Stimulated activated CD8-positive, alpha-beta memory T cell treated with anti-CD3 and anti-CD28 coated beads, Interleukin-7, amount 100 ng/mL, for 1 hour (primary cell): ENCODE measurements at places on chromosomes 11 and 22.

- DNase-seq: no peak
Measured at GRCh38 chr11:60077216-60077817, 11.1 kb upstream of the MS4A2 start.

DNA sequence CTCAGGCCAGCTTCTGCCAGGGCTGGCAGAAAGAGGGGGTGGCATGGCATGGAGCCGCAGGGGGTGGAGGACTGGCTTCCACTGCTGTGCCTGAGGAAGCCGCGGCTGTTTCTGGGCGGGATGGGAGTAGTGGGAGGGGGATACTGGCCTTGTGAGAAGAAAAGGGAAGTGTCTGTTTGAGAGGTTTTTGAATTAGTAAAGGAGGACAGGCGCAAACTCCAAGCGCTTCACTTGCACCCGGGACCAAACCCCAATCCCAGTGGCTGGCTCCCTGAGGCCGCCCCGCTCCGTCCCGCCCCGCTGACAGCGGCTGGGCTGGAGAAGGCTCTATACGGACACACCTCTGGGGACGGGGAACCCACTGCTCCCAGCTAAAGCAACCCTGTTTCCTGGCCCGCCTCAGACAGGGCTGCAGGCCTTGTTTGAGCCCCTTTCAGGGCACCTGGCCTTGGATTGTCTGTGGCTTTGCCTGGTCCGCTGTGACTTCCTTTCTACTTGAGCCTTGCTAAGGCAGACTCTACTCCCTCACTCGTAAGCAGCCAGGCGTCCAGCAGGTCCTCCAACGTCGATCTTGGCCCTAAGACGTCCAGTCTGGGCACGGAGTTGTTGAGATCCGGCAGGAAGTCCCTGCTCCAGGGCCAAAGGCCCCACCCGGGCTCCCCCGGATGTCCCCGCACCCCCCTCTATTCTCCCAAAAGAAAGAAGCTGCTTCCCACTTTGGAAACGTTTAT is 2.2 kb downstream of the APOA1 start:
- no peak for DNase-seq

DNA sequence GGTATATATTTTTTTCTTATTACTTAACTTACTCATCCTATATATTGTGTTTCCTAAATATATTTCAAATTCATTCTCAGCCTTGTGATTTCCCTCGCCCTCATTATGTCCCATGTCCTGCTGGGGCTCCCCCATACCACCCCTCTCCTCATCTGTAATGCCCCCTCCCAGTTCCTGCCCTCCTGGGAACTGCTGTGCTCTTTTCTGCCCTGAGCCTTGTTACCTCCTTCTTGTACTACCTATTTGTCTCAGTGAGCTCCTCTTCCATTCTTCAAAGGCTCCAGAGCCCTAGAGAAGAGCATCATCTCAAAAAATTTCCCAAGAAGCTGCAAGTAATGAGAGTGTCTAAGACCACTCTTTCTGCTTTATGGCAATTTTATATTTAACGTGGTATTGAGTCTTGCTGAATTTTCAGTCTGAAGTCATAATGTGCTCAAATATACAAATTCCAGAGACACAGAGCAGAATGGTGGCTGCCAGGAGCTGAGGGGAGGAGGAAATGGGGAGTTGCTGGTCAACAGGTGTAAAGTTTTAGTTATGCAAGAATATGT is 66.5 kb upstream of the TOP3B start:
- no peak for DNase-seq

DNA sequence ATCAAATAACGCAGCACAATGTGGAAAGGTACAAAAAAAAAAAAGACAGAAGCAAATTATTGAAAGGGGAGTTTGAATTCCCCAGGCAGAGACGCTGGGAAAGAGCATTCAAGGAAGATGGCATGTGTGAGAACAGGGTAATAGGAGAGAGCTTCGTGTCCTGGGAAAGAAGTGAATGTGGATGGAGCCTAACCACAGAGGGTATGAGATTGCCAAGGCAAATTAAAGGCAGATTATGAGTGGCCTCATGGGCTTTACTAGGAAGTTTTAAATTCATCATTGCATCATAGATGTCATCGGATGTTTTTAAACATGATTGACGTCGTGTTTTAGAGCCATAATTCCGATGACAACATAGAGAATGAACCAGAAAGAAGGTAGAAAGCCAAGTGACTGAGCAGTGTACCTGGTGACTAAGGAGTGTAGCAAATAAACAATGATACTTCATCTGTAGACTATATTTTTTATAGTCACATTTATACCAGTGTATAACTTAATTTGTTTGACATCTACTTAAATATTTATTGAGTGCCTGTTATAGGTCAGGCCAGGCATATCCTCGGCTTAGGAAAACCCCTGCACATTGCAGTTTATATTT is 151.4 kb downstream of the MSANTD4 start:
- DNase-seq: no peak

- no peak for DNase-seq
Measured at GRCh38 chr11:102260241-102260640, 57.0 kb upstream of the BIRC3 start.

- no peak for DNase-seq
Measured at GRCh38 chr11:120174866-120175265, 36.0 kb upstream of the OAF start.

- DNase-seq: no peak
Measured at GRCh38 chr11:77003963-77004362, 30.2 kb upstream of the B3GNT6 start.

DNA sequence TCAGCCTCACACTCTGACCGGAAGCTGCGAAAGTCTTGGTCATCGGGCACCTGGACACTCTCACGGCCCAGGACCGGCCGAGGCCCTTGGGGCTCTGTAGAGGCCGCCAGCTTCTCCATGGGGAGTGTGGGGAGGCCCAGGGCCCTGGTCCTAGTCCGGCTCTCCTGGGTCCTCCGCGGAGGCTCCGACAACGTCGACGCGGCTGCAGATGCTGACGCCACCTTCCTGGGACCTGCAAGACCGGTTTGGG is 12.9 kb downstream of the STARD10 start:
- no peak for DNase-seq

- DNase-seq: no peak
Measured at GRCh38 chr11:114315749-114316368, 19.7 kb downstream of the NNMT start.

DNA sequence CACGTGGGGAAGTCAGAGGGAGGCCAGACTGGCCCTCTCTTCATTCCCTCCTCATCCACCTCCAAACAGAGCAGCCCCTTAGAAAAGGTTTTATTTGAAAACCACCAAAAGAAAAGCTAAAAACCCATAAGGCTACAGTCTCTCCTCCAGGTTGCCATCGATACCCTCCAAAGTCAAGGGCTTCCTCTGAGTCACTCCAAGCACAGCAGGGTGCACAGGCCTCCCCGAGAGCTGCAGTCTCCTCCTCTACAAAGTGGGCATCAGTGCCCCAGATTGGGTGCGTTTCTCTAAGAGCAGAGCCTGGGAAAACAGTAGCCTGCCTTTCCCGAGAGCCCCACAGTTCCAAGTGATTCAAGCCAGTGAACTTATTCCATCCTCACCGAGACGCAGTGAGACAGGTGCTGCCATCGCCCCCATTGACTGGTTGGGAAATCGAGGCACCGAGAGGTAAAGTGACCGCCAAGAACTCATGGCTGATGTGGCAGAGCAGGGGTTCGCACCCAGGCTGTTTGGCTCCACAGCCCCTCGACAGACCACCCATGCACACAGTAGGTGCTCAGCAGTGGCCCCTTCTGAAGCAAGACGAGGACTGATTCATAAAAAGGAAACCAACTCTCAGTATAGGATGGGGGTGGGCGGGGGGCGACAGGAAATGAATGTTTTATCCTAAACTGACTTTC is 91.7 kb upstream of the SHISAL1 start:
- DNase-seq: no peak

- no peak for DNase-seq
Measured at GRCh38 chr11:14132312-14132711, 169.8 kb downstream of the SPON1 start.

DNA sequence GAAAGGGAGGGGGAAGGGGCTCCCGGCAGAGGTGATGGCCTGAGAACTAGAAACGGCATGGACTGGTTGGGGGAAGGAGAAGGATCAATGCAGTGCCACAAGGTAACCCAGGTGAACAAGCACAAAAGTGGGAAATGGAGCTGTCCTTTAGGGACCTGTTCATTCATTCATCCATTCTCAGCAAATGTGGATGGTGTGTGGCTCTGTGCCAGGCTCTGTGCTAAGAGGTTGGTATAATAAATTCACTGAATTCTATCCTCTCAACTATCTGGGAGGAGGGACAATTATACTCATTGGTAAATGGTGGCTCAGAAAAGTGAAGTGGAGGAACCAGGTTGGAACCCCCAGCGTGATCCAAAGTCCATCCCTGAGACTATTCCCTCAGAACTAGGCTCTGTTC is 18.6 kb upstream of the ARAP1 start:
- DNase-seq: no peak

DNA sequence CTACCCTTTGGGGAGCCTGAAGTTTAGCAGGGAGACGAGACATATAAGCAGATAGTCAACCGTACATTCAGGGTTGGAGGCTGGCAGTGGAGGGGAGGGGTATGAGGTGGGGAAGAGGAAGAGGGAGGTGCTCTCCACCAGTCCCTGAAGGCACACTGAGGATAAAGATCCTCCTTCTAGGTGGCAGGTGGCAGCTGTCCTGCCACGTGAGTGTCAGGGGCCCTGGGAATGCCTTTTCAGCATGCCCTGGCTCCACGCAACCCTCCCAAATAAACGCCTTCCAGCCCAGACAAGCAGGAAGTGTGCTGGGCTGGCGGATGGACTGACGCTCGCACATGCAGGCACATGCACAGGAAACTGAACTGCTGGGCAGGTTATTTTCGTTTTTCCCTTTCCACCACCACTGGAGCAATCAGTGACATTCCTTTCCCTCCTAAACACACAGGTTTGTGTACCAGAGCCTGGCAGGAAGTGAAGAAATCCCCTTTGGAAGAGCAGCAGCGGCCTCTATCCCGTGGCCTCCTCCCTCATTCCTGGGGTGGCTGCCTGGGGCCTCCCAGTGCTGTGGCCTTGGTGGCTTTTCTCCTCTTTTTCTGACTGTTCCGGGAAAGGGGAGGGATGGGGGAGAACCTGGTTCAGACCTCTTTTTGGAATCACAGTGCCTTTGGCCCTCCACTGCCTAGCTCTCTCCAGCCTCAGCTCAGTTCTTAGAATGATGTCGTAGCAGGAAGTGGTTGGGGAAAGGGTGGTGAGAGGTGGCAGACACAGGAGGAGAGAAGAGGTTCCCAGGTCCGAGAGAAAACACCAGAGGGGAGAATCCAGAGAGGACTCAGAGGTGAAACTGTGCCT is 157.0 kb upstream of the TIMP3 start:
- no peak for DNase-seq

- no peak for DNase-seq
Measured at GRCh38 chr11:115126092-115126491, 378.1 kb downstream of the CADM1 start.

DNA sequence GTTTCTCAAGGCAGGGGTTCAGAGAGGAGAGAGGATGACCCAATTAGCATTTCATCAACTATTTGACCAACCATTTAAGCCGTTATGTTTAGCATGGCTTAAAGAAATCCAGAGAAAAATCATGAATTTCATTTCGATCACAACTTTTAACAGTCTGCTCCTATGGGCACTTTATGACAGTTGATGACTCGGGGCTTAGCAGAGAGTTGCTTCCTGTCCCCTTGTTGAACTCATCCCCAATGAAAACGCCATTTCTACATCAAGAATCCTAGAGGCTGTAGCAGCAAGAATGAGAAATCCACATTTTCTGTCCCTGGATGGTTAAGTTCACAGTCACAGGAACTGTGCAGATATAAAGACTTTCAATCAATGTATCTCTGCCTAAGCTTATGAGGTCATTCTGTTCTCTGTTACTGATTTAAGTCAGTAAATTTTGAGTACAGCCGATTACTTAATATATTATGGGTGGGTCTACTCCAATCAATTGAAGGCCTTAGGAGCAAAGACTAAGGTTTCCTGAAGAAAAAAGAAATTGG is 81.1 kb downstream of the BDNF start:
- no peak for DNase-seq

DNA sequence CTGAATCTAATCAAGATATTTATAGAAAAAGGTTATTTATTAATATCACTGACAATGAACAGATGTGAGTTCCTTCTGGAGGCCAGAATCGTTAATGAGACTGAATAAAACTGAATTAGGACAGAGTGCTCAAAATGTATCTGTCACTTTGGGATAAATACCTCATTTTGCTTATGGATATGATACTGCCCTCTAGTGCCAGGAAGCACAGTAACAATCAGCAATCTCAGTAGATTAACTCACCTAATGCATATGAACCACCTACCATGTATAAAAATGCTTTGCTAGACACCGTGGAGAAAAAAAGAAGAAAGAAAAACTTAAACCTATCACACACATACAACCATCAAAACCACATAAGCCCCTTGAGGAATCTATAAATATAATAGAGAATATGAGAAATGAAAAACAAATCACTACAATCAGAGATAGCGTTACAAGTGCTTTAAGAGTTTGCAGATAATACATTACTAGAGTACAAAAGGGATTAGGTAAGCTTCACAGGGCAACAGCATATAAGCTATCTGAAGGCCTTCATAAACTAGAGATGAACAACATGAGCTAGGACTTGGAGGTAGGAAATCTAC is 117.4 kb downstream of the SGSM3 start:
- DNase-seq: no peak

DNA sequence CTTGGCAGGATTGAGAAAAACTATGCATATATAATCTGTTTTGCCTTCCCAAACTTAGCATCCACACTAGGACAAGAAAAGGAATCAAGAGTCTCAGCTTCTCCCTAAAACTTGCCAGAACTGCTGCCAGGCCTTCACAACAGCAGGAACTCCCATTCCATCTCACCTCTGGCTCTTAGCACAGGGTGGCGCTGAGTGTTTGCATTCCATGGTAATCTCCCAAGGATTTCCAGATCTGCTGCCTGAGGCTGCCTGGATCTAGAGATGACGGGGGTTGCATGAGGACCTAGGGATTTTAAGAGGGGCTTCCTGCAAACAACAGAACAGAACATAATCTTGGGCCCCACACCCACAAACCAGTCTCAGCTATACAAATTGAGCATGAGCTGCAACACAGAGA is 87.1 kb upstream of the OPCML start:
- DNase-seq: no peak

DNA sequence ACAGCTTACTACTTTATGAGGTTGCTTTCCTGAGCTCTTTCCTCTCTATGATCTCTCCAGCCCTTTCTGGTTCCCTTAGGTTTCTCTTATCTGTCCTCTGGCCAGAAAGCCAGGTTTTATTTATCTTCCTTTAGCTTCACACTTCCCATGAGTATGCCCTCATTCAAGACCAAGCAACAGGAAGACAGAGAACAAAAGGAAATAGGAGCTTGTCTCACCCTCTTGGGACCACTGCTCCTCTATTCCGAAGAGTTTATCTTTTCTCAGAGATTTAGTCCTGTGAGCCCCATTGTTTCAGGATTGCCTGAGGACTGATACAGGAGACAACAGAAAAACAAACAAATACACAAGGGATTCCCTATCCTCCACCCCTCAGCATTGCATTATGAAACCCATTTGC is 62.4 kb upstream of the CCDC179 start:
- DNase-seq: no peak

- peak; percentile 77 for DNase-seq
Measured at GRCh38 chr11:67277231-67277961, 11.1 kb downstream of the GRK2 start.
